ENCODE measurements at places on chromosomes 3 and 15.

GRCh38 chr3:8499181-8499611 lies 2.4 kb upstream of the LMCD1 start:
- no peak for DNase-seq

DNA sequence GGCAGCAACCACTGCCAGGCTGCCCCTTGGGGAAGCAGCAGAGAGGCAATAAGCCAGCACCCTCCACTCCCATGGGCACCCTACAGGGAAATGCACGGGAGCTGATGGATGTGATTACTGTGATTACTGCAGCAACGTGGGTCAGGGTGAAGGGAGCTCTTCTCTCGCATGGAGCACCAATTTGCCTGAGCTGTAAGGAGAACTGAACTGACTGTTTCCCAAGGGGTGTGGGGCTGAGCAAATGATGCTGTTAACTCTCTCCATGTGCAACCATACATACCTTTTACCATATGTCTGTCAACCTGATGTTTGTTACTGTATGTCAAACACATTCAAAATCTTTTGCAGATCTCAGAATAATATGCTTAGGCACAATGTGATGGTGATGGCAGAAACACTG lies 680.6 kb downstream of the SQOR start:
- no peak for DNase-seq

GRCh38 chr15:75114796-75115195 lies 86.9 kb upstream of the C15orf39 start:
- no peak for DNase-seq

GRCh38 chr3:73508330-73508954 lies 116.3 kb downstream of the PDZRN3 start:
- DNase-seq = no peak

DNA sequence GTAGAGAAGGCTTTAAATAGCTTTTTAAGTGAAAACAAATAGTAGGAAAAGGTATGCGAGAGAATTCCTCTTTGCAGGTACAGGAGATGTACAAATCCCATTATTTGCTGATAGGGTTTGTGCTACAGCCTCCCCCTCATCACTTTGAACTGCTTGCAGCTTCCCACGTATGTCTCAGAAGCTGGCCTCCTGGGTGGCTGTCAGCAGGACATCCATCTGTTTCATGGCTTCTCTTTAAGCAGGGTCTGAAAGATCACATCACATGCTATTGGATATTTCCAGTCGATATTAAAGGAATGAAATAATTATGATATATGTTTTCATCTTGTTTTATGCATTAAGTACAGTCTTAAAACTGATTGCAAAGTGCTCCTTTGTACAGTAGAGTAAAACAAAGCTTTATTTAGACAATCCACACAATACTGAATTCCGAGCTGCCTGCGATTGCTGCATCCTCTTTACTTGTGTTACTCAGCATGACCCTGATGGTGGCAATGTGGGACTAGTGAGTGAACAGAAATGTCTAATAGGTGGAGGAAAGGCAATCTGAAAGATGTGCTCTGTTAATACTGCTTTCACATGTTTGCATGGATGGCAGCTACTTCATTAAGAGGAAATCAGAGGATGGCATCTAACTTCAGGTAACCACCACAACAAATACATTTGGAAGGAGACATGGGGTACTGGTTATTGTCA lies 930.6 kb upstream of the SEMA6D start:
- DNase-seq = no peak

DNA sequence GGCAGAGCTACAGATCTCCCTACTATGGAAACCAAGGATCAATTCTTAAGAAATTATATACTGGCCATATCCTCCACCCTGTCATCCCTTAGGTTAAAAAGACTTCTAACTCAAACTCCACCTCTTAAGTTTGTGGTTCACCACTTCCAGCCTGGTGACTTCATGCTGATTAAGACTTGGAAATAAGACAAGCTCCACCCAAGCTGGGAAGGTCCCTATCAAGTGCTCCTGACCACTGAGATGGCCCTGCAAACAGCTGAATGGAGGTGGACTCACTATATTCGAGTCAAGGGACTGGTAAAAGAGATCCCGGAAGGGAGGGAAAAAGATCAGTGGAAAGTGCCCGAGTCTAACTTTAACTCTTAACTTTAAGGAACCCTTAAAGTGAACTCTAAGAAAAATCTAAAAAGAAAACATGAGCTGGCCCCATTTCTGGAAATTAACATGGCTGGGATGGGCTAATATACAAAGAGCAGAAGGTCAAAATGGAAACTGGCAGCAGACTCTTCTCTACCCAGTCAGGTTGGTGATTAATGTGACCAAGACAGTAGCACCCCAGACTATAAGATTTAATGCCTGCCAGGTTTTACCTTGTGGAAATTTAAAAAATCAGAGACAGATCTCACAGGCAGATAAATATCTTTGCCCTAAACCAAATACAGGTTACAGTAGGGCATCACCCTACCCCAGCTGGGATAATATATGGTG lies 43.9 kb downstream of the PPCDC start:
- DNase-seq = no peak

GRCh38 chr3:183270344-183270743 lies 17.3 kb downstream of the B3GNT5 start:
- no peak for DNase-seq

DNA sequence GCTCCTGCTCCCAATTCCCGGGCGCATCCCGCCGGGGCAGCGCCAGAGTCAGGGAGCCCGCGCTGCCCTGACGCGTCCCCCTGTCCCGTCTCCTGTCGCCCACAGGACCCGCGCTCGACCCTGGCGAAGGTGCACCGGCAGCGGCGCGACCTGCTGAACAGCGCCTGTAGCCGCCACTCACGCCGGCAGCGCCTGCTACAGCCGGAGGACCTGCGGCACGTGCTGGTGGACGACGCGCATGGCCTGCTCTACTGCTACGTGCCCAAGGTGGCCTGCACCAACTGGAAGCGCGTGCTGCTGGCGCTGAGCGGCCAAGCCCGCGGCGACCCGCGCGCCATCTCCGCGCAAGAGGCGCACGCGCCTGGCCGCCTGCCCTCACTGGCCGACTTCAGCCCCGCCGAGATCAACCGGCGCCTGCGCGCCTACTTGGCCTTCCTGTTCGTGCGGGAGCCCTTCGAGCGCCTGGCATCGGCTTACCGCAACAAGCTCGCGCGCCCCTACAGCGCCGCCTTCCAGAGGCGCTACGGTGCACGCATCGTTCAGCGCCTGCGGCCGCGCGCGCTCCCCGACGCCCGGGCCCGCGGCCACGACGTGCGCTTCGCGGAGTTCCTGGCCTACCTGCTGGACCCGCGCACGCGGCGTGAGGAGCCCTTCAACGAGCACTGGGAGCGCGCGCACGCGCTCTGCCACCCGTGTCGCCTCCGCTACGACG lies 16.9 kb downstream of the C3orf22 start:
- DNase-seq = no peak

DNA sequence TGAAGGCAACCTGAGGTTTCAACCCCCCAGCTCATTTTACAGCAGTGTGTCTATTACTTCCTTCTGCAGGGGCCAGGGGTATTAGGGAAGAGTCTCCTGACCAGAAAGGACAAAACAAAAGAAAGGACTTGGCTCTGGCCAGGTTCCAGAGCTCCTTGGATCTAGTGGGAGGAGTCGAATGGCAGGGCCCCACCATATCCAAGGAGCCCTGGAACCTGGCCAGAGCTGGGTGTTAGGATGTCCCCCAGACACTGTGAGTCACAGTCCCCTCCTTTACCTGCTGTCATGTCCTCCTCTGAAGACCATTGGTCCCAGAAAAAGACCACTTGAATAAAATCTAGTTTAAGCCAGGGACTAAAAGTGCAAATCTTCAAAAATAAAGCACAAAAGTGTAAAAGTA lies 113.2 kb downstream of the EEFSEC start:
- DNase-seq = no peak

DNA sequence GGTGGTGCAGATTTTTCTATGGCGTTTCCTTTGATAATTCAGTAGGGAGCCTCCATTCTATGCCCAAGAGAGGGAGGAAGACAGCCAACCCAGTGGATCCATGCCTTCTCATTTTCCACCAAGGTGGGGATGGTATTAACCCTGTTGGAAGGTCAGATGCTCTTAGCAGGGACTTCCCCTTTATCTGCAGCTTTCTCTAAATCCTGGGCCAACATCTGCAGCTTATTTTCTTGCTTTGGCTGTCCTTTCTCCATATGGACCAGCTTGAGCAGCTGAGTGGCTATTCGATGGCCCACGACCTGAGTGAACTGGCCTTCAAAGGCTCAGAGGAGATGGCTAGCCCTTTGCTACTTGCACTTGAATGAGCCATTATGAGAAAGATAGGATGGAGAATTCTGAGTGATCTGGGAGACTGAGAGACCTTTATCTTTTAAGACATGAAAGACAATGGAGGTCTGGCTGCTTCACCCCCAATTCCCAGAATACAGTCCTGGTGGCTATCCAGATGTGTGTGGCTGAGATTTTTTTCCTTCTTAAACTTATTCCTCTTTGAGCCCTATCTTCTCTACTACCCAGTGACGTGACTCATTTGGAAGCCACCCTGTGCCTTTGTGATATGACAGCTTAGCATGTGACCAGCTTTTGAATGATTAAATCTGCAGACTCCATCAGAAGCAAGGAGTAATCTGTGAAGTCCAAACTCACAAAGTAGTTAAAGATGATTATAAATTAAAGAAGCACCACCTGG lies 39.6 kb upstream of the TRAK1 start:
- no peak for DNase-seq

GRCh38 chr3:112253301-112253971 lies 40.6 kb downstream of the SLC9C1 start:
- DNase-seq = no peak

GRCh38 chr15:42154212-42154941 lies 2.1 kb downstream of the PLA2G4F start:
- no peak for DNase-seq

DNA sequence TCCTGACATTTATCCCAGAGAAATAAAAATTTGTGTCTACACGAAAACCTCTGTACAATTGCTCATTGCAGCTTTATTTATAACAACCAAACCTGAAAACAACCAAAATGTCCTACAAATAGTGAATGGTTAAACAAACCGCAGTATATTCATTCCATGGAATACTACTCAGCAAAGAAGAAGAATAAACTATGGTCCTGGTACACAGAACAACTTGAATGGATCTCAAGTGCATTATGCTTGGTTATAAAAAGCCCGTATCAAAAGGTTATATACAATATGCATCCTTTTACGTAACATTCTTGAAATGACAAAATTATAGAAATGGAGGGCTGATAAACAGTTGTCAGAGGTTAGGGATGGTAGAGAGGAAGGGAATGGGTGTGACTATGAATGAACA lies 3.7 kb downstream of the SEC22C start:
- DNase-seq = no peak

GRCh38 chr3:108528459-108529252 lies 18.3 kb upstream of the MYH15 start:
- DNase-seq = no peak

DNA sequence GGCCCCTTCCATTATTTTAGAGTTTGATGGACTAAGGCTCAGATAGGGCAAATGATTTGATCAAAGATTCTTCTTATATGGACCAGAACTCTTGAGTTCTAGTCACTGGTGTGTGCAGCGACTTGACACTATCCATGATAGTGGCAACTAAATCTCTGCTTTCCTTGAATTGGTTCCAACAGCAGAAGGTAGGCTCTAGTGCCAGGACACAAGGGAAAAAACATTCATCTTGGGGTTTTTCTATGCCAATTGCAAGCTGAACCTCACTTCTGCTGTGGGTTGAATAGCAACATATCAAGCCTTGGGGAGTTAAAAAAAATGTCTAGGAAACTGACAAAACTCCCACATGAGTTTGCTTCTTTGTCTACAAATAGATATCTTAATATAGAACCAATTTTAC lies 35.1 kb downstream of the CTXND1 start:
- no peak for DNase-seq

DNA sequence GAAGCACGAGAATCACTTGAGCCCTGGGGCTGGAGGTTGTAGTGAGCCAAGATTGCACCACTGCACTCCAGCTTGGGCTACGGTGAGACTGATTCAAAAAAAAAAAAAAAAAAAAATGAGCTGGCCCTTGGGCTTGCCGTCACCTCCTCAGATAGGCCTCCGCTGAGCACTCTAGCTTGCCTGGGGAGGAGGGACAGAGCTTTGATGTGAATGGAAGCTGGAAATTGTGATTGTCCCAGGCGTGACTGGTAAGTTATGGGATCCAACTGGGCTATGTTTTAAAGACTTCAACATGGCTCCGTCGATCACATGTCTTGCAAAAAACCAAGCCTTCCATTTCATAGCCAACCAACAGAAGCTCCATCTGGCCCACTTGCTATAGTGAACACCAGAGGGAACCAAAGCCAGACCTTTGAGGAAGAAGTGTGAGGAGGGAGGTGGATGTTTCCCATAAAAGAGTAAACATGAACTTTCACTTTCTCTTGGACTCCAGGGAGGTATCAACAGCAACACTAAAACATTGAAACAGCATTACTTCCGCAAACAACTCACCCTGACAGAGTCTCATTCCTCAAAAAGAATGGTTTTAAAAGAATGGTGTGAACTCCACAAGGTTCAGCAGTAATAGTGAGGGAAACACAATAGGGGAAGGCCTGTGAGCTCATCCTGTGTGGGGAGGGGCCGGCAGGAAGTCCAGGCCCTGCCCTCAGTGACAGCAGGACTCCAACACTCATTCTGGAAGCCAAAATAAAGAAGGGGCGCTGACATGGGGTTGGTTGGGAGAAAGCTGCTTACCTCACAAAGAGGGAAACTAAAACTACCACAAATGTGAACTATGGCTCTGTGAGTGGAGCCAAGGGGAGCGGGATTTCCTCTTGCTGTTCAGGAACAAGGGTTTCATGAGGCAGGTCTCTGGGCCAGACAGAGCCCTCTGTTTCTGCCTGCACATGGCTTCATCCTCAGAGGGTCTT lies 59.2 kb upstream of the IL12A start:
- DNase-seq = no peak

DNA sequence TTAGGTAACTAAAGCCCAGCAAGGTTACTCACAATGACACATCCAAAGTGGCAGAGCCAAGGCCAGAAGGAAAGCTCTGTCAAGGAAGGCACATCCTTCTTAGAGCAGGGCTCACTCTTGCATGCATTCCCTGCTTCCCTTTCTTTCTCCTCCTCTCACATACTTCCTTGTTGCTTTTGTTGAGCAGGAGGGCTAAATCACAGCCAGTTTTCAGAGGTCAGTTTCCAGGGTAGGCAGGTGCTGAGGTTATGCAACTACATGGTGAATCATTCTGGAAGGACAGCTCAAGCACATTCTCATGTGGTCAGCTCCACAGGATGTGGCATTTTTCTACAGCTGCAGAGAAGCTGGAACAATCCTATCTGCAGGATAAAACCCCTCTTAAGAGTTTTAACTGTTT lies 275.6 kb downstream of the ZNF621 start:
- DNase-seq = no peak

GRCh38 chr15:96076350-96076749 lies 254.2 kb upstream of the NR2F2 start:
- no peak for DNase-seq

GRCh38 chr15:29680465-29681165 lies 141.7 kb downstream of the TJP1 start:
- no peak for DNase-seq

DNA sequence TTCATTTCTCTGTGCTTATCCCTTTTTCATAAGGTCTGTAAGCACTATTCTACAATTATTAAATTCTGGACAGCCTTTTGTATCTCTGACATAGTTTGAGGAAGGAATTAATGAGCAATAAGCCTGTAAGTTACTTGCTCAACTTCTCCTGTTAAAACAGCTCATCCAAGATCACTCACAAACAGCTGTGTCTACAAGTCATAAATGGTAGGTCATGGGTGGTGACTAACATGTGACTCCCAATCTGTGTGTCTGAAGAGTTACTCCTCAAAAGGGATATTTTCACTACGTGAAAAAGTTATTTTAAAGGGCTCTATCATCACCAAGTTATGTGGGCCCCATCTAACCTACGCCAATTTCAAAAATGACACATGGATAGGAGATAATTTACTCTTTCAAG lies 145.2 kb upstream of the CBLB start:
- DNase-seq = no peak
